ENCODE measurements at places on chromosomes 3 and 15.
A peak's percentile ranks its signal among the peaks of the same experiment; 100 is the strongest.

GRCh38 chr3:21779909-21780308 lies 28.9 kb upstream of the ZNF385D start:
- no peak for DNase-seq

GRCh38 chr15:47678040-47678439 lies 39.3 kb upstream of the SEMA6D start:
- no peak for DNase-seq

DNA sequence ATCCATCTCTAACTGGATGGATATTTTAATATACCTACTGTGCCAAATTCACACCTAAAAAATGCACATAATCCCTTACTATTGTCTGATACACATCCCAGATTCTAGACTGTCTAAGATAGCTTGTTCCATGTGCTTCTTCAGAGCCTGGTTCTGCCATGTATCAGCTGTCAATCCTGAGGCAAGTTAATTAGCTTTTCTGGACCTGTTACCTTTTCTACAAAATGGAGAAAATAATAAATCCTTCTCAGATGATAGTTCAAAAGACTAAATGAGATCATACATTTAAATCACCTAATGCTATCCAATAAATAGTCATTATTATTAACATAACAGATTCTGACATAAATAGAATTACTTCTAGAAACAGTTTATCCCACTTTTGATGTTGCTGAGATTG lies 66.1 kb downstream of the KBTBD12 start:
- no peak for DNase-seq

GRCh38 chr15:23081271-23081670 lies 41.9 kb upstream of the TUBGCP5 start:
- no peak for DNase-seq

GRCh38 chr3:181075098-181075497 lies 85.6 kb upstream of the DNAJC19 start:
- DNase-seq = no peak

DNA sequence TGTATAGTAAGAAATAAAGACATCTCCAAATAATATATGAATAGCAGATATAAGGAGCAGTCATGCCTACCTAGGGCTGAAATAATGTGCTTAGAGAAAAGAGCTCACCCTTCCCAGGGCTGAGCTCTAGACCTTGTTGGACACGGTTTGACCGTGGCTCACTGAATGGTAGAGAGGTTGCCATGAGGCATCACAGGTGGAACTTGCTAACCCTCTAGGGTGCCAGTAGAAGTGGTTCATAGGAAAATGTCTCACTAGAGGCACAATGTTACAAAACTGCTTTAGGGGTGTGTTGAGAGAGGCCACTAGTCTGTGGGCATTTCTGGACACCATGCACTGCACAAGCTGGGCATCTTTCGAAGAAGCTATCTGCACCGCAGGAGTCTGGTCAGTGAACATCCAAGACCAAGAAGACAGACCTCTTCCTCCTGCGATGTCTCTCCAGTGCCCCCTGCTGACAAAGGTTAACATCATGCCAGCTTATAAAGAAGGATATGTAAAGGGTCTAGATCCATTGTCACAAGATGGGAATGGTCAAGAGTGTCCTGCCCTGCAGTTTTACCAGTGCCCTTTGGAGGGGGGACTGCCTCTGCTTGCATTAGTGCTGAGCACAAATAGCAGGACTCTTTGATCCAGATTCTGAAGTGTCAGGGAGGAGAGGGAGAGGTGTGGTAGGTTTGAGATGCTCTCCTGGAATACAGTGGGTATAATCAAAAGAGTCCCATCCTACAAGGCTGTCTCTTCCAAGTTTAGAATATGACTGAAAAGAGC lies 266.8 kb downstream of the ZNF385D start:
- DNase-seq = peak; percentile 24

- no peak for DNase-seq
Observed at GRCh38 chr15:101675796-101676582, 23.8 kb upstream of the TM2D3 start.

GRCh38 chr3:189797103-189797750 lies 166.0 kb downstream of the TP63 start:
- DNase-seq = no peak

DNA sequence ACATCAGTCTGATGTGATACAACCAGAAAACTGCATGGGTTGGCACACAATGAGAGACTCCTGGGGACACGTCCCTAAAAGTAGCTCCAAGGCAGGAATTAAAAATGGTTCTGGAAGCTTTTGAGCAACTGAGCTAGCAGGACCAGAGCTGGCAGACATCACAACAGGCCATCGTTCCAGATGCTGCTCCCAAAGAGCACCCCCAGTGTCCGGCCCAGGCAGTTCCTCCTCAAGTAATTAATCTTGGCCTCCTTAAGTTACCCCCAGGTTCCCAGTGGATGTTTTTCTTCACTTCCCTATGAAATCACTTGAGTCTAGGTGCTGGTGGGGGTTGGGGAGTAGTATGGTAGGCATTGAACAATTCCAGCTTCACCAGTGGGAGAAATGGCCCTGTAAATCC lies 711.6 kb downstream of the MECOM start:
- no peak for DNase-seq

- DNase-seq = no peak
Observed at GRCh38 chr15:94075349-94075748, 156.0 kb upstream of the MCTP2 start.
